Activated CD8-positive, alpha-beta memory T cell treated with anti-CD3 and anti-CD28 coated beads for 1 hour (primary cell): ENCODE measurements at places on chromosomes 2 and 18.

GRCh38 chr2:25358836-25359235, 17.1 kb upstream of the DNMT3A start:
- DNase-seq: no peak

DNA sequence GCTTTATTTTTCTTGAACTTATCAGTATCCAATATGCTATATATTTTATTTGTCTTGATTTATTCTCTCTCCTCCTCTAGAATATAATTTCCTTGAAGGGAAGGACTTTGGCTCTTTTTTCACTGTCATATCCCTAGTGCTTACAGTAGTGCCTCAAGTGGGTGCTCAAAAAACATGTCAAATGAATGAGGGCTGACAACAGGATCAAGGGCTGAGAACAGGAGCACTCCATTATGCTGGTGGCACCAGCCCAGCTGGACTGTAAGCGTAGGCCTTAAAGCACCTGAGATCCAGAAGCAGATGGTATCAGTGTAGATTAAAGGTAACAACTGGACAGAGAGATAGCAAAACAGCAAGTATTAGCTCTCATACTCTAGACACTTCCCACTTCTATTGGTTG, 46.3 kb downstream of the PMS1 start:
- no peak for DNase-seq

GRCh38 chr2:111642586-111643327, 241.2 kb downstream of the ANAPC1 start:
- DNase-seq: no peak

DNA sequence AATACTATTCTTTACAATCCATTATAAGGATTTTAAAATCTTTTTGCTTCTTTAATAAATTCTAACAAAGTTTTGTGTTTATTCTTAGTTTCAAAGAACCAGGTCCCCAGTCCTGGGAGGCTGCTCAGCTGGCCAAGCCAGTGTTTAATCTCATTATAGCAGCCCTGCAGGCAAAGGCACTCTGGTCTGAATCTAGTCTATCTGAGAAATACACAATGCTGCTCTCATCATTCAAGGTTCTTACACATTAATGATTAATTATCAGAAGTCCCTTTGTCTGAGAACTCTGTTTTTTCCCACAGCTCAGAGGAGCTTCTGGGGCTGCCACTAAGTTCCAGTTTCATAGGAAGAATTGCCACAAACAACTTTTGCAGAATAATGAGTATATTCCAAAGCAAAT, 27.7 kb downstream of the KCTD18 start:
- no peak for DNase-seq

GRCh38 chr18:61574665-61575064, 241.4 kb downstream of the CDH20 start:
- no peak for DNase-seq

DNA sequence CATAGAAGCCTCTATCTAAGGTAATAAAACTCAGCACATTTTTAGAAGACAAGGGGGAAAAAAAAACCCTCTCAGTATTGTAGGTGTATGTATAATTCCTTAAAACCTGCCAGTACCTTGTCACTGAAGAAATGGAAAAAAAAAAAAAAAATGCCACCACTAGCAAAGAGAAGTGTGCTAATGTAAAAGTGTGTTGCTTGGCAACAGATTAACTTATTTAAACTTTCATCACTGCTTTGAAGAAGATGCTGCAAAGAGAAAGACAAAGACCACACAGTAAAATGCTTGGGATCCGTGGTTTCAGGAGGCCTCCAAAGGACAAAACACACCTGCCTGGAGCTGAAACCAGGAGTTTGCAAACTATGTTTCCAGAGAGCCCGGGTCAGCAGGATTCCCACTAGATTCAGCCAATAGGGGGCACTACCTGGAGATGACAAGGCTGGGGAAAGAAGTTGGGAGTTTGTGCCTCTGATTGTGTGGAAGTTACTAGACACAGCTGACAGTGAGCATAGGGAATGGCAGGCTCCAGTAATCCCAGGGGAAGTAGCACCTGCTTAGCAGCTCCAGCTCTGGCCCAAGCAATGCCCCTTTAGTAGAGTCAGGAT, 169.1 kb upstream of the TRIB2 start:
- DNase-seq: no peak
